ENCODE measurements at places on chromosomes 4 and X. TPM values are rescaled to one million over a fixed set of nuclear protein-coding genes. Genes with fewer than 3 reads are reported as not detected.

DNA sequence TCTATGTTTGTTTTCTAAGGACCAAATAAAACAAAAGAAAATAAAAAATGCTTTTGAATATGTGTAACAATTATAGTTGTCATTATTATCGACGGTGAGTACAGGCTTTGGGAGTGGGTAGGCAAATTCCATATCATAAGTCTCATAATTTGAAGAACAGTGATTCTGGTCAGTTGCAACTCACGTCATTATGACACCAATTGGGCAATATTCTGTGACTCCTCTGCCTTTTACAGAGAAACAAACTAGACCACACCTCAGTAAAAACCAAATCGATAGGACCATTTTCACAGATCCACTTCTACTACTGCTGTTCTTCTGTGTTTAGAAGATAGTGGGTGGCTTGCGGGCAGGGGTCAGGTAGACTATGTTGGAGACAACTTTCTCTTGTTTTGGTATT is 250.1 kb downstream of the C4orf33 start:
- no peak for DNase-seq
- H3K27me3 ChIP-seq: no peaks in the 10 kb centered on the region
- peaks cover 34% of the 10 kb centered on the region for H3K4me1 ChIP-seq
- H3K4me3 ChIP-seq: no peak overlapping the region
- no peak overlapping the region for H3K27ac ChIP-seq
- H3K36me3 ChIP-seq: no peaks in the 10 kb centered on the region

PHEX gene
- 1.3 TPM for total RNA-seq

GRCh38 chr4:25817059-25817681 is 45.6 kb downstream of the SEL1L3 start:
- peaks cover 84% of the 10 kb centered on the region for H3K36me3 ChIP-seq
- no peak overlapping the region for H3K4me3 ChIP-seq
- H3K4me1 ChIP-seq: peaks cover 12% of the 10 kb centered on the region
- DNase-seq: no peak
- no peaks in the 10 kb centered on the region for H3K27me3 ChIP-seq
- H3K27ac ChIP-seq: no peak overlapping the region

DNA sequence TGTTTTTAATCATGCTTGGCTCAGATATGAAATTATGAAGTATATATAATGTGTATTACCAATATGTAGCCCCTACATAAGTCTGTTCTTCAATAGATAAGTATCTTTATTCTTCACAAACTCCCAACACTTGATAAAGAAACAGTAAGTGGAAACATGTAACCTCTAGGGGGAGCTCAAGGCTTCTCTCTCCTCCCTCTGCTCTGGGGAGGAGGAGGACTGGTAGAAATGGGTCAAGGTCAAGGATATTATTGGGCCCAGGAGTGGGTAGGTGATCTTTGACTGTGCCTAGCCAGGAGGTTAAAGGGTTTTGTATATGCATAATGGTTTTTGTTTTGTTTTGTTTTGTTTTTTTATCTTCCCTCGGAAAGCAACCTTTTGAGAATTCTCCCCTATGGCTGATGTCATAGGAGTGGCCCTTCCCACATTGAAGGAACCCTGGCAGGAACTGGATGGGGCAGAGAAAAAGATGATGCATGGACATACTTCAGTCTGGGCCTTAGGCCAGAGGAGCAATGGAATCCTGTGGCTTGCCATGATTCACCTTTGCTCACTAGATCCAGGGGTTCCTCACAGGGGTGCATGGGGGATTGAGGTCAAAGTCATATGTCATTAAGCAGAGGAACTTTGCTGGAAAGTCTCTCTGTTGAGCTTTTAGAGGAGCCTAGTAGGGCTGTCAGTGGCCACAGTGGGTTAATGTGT is 460.3 kb downstream of the MID1IP1 start:
- no peaks in the 10 kb centered on the region for H3K36me3 ChIP-seq
- H3K4me3 ChIP-seq: no peak overlapping the region
- H3K27me3 ChIP-seq: no peaks in the 10 kb centered on the region
- H3K4me1 ChIP-seq: no peaks in the 10 kb centered on the region
- no peak overlapping the region for H3K27ac ChIP-seq
